ENCODE measurements at places on chromosomes 2 and 18. TPM values are rescaled to one million over a fixed set of nuclear protein-coding genes. Genes with fewer than 3 reads are reported as not detected.

The BOLL gene
- not detected for total RNA-seq

The DSC1 gene
- not detected for total RNA-seq

The HOXD11 gene
- 16.3 TPM for total RNA-seq

The SP5 gene
- total RNA-seq = not detected

The MGAT4A gene
- 5.8 TPM for total RNA-seq

All from kidney epithelial cell (primary cell).